ENCODE measurements at places on chromosomes 11 and 22.

GRCh38 chr11:111019871-111020670 is 225.5 kb upstream of the POU2AF2 start:
- DNase-seq, result no peak

DNA sequence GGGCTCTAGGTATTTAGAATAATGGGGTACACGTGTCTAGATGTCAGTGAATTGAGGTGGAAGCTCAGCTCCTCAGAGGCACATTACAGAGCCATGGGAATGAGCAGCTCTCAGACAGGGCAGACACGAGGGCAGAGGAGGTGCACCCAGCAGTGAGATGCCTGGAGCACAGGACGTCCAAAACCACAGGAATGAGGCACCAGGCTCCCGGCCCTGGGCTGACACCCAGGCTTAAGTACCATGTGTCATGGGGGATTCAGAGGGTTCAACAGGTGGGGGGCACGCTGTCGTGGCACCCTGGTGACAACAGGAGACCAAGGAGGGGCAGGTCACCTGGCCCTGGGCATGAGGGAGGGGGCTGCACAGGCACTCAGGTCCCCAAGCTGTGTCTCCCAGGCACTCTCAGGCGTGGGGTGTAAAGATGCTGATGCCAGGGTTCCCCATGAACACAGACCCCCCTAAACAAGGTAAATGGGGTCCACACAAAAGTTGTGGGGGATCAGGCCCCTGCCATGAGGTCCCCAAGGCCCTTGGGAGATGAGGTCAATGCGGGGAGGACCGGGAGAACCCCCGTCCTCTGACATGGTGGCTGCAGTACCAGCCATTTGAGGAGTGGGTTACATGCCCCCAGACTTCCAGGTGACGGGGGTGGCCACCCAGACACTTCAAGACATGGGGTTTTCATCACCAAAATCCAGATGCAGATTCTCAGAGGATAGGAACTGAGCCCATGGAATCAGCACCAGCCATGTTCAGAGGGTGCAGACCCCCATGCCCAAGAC is 5.6 kb upstream of the SYT8 start:
- DNase-seq, result no peak

GRCh38 chr11:77113382-77114088 is 10.9 kb downstream of the OMP start:
- no peak for DNase-seq

DNA sequence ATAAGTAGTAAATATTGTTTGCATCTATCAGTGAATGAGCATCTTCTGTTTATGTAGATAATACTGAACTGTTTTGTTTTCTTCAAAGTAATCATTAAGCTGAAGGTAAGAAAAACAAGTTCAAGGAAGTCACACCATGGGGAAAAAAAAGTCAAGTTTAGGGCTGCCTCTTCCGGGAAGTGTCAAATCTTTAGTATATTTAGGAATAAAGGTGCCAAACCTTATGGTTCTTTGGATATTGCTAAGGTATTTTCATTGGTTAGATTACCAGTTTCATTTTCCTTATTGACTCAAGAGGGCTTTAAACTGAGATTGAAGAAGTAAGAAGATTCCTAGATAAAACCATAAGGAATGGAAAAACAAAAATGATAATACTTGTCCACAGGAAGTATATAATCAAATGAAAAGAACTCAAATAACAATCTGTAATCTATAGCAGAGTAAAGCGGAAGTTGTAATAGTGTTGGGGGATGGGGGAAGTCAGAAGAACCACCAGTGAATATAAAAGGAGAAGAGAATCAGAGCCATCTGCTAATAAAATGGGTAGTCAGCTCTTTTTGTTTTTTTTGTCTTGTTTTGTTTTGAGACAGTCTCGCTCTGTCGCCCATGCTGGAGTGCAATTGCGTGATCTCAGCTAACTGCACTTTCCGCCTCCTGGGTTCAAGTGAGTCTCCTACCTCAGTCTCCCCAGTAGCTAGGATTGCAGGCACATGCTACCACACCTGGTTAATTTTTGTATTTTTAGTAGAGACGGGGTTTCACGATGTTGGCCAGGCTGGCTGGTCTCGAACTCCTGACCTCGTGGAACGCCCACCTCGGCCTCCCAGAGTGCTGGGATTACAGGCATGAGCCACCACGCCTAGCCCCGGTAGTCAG is 2.3 kb downstream of the ATM start:
- DNase-seq, result peak; percentile 15

DNA sequence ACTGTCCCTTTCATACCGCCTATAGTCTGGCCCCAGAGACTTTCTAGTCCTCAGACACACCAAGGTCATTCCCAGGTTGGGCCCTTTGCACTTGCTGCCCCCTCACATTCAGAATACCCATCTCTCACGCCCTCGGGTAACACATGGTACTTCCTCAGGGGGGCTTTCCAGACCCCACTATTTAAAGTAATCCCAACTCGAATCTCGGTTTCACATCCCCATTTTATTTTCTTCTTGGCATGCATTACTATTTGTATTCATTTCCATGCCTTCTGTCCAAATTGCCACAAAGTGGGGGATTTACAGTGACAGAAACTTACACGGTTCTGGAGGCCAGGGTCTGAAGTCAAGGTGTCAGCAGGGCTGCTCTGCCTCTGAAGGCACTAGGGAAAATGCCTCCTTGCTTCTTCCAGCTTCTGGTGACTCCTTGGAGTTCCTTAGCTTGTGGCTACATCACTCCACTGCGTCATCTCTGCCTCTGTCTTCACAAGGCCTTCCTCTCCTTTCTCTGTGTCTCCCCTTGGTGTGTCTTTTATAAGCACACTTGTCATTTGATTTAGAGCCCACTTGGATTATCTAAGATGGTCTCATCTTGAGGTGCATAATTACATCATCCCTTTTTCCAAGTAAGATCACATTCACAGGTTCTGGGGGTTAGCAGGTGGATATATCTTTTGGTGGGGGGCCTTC is 15.1 kb downstream of the RCN1 start:
- no peak for DNase-seq

DNA sequence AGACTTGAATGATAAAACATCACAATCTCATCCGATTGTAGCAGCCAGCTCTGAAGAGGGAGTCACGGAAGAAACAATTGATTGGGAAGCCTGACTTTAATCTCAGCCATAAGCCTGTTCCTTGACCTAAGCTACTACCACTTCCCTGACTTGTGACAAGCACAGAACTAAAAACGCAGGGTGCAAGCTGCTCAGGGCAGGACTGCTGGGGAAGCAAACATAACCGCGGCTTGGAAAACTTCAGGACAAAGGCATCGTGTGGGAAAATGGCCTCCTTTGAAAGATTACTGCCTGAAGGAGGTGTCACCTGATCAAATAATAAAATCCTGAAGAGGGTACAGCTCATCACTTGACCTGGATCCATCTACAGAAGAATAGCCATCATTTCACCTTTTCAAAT is 595.3 kb upstream of the CADM1 start:
- DNase-seq, result no peak

GRCh38 chr22:21945453-21946261 is 7.0 kb downstream of the PPM1F start:
- no peak for DNase-seq

- no peak for DNase-seq
Observed at GRCh38 chr11:121563900-121564822, 111.4 kb upstream of the SORL1-AS1 start.

DNA sequence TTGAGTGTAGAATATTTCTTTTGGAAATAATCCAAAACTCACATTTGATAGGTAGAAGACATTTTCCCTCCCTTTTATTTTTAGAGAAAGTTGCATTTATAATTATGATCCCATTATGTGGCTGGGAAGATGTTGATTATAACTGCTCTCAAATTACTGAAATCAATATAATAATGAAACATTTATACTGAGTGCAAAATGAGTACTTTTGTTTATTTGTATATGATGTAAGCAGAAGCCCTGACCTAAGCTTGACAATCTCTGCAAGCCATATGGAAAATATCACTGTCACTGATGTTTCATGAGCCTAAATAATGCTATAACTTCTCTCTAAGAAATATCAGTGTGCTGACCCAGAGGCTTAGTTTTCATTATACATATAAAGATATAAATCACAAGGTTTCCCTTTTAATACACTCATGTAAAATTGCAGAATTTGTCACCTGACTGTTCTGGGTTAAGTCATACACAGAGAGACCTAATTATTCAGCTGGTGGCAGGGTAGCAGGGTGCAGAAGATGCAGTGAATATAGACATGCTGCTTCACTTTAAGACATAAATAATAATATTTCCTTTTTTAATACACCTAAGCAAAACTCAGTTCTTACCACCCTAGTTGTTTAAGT is 99.2 kb downstream of the BBOX1 start:
- DNase-seq, result no peak

DNA sequence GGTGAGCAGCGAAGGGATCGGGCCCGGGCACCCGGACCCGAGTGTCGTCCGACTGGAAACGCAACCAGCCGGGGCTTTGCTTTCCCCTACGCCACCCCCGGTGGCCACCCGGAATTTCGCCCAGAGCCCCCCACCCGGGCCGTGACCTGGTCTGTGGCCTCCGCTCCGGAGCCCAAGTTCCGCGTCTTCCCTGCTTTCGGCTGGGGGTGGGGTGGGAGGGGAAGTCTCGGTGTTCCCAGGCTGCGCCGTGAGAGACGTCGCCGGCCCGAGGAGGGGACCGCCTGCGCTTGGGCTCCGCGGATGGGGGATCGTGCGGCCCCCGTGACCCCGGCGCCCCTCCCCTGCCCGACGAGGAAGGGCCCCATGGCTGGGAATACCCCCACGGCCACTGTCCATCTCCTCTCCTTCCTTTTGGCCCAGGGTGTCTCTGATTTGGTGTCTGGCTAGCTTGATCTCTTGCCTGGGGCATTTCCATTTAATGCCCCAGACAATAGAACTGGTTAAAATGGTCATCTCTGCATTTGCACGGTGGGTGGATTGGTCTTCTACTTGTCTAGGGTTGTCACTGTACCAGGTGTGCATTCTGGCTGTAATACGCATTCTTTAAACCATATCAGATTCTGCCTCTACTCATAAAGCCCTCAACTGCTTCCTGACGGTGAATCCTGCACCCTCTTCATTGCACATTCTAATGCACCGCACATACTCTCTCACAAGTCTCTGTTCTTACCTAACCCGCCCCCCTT is 789 bp downstream of the SIK2 start:
- DNase-seq, result peak; percentile 74

GRCh38 chr11:100182927-100183326 is 504.2 kb upstream of the ARHGAP42 start:
- no peak for DNase-seq

- no peak for DNase-seq
Observed at GRCh38 chr11:69310351-69310750, 16.4 kb downstream of the MYEOV start.

GRCh38 chr11:117226388-117227385 is 5.2 kb downstream of the PCSK7 start:
- peak; percentile 93 for DNase-seq

- no peak for DNase-seq
Observed at GRCh38 chr22:37213941-37214730, 1.9 kb upstream of the SSTR3 start.

GRCh38 chr11:65156256-65156655 is 13.8 kb upstream of the SPDYC start:
- DNase-seq, result no peak

DNA sequence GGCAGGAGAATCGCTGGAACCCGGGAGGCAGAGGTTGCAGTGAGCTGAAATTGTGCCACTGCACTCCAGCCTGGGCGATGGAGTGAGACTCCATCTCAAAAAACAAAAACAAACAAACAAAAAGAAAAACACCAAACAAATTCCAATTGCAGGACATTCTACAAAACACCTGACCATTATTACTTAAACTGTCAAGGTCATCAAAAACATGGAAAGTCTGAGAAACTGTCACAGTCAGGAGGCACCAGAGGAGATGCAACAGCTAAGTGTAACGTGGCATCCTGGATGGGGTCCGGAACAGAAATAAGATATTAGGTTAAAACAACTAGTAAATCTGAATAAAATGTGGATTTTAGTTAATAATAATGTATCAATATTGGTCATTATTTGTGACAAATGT is 914 bp upstream of the DNAJB13 start:
- no peak for DNase-seq

GRCh38 chr11:61814958-61815789 is 1.6 kb downstream of the FADS1 start:
- DNase-seq, result peak; percentile 98

- no peak for DNase-seq
Observed at GRCh38 chr11:100730266-100730665, 43.2 kb downstream of the ARHGAP42 start.

DNA sequence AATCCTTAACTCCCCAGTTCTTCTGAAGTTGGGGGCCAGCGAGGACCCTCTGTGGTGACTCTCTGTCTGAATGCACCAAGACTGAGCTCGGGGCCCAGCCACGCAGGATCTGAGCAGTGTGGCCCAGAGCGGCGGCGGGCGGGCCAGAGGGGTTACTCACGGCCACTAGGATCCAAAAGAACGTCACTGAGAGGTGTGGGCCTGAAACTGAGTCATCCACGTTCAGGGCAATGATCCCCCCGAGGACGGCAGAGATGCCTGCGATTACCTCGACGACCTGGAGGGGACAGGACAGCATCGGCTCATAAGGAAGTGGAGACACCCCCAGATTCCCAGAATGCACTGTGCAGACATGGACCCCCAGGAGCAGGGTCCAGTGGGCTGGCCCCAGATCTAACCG is 11.2 kb downstream of the MLC1 start:
- no peak for DNase-seq

DNA sequence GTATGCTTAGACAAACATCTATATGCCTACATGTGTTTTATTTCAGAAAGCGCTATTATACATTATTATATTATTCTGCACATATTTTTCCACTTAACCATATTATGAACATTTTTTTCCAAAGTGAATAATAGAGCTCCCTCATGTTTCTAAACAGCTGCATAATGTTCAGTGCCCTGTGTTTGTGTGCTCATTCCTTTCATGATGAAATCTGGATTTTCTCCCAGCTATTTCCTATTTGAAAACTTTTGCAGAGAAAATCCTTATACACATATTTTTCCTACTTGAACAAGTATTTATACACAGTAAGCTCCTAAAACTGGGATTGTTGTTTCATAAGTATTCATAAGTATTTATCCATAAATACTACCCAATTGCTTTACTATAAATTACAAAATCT is 18.1 kb upstream of the RFPL2 start:
- DNase-seq, result no peak

DNA sequence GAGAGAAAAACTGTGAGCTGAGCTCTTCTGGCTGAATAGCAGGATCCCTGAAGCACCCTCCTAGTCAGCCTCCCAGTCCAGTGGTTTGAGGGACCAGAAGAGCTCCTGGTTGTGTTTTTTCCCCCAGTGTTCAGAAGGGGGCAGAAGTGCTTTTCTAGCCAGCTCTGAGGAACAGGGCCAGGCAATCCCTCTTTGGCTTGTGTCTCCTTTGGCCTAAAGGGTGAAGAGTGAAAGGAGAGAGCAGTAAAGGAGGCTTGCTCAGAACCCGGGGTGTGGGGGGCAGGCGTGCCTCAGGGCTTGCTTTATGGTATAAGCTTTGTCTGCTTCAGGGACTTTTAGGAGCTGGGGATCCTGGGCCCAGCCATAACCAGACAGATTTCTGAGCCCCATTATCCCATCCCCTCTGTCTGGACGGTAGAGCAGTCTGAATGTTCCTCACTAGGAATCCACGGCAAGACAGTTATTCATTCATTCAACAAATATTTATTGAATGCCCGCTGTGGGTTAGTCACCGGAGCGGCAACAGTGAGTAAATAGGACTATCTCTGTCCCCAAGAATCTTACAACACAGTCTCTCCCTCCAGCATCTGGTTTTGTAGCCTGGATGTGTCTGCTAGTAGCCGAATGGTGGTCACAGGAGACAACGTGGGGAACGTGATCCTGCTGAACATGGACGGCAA is 14.5 kb downstream of the ACP2 start:
- no peak for DNase-seq

GRCh38 chr11:13672576-13673210 is 4.2 kb downstream of the FAR1 start:
- no peak for DNase-seq

GRCh38 chr11:35302398-35302797 is 117.0 kb downstream of the SLC1A2 start:
- no peak for DNase-seq

GRCh38 chr11:47589118-47589517 is 2.6 kb downstream of the FAM180B start:
- DNase-seq, result no peak

Measured in Ammon's horn (tissue), 1 donor.